ENCODE measurements at places on chromosomes 16 and 17.

- DNase-seq: no peak
These were observed 14.6 kb downstream of the PCTP start for GRCh38 chr17:55765472-55765871.

GRCh38 chr17:19497624-19498023, 36.0 kb upstream of the SLC47A1 start:
- DNase-seq: no peak

DNA sequence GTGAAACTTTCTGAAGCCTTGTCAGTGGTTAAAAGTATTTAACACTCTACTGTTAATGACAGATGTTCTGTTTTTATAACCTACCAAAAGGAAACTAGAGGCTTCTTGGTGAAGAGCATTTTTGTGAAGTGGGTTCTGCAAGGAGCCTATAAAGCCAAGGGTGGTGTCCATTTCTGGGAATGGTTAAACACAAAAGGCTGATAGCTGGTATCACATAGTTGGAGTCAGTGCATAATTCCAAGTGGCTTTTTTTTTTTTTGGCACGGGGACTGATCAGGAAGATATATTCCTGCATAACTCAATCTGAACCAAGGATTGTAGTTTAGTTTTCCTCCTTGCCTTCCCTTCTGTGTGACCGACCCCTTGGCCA, 27.6 kb upstream of the KPNB1 start:
- DNase-seq: no peak

DNA sequence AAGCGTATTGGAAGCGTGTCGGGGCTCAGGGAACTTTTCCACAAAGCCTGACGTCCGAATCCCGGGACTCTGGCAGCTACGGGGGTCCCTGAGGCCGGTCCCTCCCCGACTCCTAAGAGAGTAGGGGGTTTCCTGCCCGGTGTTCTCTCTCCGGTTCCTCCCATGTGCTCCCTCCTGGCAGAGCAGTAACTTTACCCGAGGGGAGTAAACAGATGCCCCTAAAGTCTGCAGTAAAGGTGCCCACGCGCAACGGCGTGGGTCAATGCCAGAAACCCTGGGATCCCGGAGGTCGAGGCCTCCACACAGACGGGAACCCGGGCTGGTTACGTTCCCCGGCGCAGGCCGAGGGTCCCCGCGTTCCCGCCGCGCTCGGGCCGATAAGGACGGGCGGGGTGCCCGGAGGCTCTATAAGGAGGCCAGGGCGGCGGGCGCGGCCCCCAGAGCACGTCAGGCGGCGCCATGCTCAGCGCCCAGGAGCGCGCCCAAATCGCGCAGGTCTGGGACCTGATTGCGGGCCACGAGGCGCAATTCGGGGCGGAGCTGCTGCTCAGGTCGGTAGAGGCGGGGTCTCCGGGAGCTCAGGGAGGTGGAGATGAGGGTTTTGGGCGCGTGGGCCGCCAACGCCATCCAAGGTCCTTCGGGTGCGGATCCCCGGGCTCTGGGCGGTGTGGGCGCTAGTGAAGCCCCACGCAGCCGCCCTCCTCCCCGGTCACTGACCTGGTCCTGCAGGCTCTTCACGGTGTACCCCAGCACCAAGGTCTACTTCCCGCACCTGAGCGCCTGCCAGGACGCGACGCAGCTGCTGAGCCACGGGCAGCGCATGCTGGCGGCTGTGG, at the start of gene HBM:
Gene HBM, plus strand, starts transcription at position 440 of the 836 bp plus-strand sequence. Its CDS starts 20 bp downstream, at position 460.
- DNase-seq: no peak

DNA sequence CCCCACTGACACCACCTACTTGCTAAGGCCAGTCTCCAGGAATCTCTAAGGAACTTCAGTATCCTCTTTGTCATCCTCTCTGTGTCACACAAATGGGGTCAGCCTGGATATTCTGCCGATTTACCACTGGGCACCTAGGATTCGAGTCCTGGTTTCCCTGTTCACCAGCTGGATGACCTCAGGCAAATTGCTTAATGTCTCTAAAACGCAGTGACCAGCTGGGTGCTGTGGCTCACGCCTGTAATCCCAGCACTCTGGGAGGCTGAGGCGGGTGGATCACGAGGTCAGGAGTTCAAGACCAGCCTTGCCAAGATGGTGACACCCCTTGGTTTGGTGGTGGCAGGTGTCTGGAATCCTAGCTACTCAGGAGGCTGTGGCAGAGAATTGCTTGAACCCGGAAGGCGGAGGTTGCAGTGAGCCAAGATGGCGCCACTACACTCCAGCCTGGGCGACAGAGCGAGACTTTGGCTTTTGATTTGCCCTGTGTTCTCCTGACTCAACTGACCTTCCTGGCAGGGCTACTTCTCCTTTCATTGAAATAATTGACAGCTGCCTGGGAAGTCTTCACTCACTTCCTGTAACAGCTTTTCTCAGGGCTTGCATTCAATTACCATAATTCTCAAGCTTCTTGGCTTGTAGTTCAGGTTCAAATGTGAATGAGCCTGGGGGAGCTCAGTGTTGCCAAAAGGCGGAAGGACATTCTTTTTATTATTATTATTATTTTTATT, 15.4 kb downstream of the SYCE1L start:
- no peak for DNase-seq

GRCh38 chr17:6160232-6160555, 90.0 kb downstream of the WSCD1 start:
- DNase-seq: no peak

DNA sequence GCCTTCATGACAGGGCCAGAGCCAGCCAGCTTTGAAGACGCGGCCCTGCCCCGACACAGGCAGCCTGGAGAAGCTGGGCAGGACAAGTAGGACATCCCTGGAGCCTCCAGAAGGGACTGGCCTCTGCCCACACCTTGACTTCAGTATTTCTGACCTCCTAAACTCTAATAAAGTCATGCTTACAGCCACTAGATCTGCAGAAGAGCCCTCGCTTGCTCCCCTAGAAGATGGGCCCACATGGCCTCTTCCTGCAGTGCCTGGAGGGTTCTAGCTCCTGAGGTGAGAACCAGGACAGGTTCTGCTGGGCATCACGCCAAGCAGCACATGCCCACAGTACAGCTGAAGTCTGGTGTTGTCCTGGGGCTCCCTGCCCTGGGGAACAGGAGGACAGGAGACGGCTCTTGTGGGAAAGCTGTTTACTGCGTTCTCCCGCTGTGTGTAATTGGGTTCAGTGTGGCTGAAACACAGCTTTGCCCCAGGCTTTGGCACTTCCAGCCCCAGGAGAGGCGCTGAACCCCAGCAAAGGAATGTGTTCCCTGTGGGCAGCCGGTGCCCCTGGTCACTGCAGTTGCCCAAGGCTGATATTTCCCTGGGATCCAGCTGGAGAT, 2.6 kb downstream of the APRT start:
- peak; percentile 60 for DNase-seq

DNA sequence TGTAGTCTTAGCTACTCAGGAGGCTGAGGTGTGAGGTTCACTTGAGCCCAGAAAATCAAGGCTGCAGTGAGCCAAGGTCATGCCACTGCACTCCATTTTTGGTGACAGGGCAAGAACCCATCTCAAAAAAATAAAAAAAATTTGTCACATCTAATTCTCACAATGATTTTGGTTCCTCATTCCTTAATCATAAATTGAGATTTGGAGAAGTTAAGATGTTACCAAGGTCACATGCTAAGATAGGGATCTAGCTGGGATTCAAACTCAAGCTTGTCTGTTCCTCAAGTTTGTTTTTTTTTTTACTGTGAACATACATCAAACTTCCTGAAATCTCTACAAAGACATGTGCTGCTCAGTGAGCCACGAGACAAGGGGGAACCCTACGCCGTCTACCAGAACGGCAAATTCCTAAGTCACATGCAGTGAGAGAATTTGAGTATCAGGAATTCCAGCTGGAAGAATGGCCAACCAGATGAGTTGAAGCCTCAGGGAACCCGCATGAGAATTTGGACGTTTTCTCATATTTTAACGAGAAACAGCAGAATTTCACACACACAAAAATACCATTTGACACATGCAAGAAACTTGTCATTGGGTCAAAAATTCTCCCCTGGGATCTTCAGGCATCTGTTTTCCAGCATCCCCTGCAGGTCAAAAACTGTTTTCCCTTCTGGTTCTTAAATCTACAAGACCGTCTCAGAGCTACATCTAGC, 414.1 kb upstream of the GOT2 start:
- no peak for DNase-seq
